ENCODE measurements at places on chromosomes 4 and X.
A peak's percentile ranks its signal among the peaks of the same experiment; 100 is the strongest.

DNA sequence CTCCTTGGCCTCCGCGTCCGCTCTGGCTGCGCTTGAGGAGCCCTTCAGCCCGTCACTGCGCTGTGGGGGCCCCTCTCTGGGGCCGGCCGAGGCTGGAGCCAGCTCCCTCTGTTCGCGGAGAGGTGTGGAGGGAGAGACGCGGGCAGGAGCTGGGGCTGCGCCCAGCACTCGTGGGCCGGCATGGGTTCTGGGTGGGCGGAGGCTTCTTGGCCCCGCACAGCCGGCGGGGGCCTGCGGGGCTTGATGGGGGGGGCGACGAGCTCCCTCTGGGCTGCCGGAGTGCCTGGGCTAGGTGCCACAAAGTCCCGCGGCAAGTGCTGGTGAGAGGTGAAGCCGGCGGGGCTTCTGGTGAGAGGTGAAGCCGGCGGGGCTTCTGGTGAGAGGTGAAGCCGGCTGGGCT is 61.9 kb downstream of the ANKRD50 start:
- DNase-seq, result no peak

- DNase-seq, result no peak
Observed at GRCh38 chr4:76706581-76706980, 191.4 kb downstream of the SOWAHB start.

- DNase-seq, result no peak
Observed at GRCh38 chr4:128241425-128241913, 46.1 kb downstream of the PGRMC2 start.

GRCh38 chrX:21840193-21840545 is 752 bp downstream of the MBTPS2 start:
- no peak for DNase-seq

GRCh38 chr4:181272422-181272821 is 970.8 kb upstream of the TENM3 start:
- no peak for DNase-seq

- no peak for DNase-seq
Observed at GRCh38 chrX:2159861-2160260, 340.9 kb downstream of the DHRSX start.

DNA sequence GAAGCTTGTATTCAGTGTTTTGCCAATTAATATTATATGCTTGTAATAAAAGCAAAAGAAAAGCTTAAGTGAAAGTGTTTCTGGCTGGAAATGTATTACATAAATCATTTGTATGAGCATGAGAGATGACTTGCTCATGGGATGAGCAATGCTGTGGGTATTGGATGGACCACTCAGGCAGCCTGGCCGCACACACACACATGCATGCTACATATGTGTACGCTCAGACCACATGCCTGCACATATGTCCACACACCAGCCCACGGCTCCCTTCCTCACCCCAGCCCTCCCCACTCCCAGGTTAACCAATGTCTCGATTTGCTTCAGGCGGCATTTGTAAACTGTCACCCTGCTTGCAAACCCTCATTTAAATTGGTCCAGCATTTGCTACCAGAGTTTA is 55.9 kb downstream of the CPLX1 start:
- DNase-seq, result no peak

DNA sequence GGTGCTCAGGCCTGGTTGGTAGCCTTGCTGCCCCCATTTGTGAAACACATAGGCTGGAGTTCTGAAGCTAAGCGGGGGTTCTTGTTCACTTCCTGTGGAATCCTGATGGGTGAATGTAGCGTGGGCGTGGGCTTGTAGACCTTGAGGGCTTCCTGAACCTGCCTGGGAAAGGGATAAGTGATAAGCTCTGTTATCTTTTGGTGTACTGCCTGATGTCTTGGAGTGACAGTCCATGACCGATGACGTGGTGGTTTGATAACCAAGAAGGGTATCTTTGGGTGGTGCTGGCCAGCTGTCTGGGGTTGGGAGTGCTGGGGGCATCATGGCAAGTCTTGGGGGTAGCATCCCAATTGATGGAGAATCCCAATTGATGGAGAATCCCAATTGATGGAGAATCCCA is 17.5 kb upstream of the WDR1 start:
- no peak for DNase-seq

- no peak for DNase-seq
Observed at GRCh38 chr4:121786221-121786620, 14.9 kb upstream of the EXOSC9 start.

DNA sequence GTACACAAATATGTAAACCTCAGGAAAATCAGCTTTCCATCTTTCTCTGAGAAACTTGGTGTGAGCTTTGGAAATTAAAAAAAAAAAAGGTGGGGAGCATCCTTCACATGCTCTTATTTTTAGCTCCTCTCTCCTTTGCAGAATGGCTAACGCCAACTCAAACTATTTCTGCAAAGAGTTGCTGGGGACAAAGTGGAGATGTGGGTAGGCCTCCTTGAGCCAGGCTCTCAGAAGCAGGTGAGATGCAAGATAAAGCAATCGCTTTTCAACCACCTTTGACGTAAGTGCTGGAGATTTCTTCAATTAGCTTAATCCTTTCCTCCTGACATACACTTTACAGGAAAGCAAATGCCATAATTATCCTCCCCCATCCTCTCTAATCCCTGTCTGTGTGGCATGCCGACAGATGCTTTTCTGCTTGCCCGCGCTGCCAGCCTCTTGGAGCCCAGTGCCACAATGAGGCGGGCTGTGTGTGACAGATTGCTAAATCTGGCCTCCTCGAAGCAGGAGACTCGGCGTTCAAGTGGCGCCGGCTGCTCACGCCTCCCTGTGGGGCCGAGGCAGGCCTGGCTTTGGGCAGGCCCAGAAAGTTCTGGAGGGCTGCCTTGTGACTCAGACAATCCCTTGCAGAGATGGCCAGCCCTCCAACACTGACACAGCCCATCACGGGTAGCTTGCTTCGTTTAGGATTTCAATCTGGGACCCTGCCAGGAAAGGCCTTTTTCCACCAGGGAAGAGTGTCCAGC is 64.9 kb upstream of the SOD3 start:
- DNase-seq, result peak; percentile 68

GRCh38 chrX:149003863-149004660 is 501.0 kb downstream of the IDS start:
- DNase-seq, result no peak

GRCh38 chr4:1209821-1210220 is 37.4 kb upstream of the SPON2 start:
- DNase-seq, result no peak

DNA sequence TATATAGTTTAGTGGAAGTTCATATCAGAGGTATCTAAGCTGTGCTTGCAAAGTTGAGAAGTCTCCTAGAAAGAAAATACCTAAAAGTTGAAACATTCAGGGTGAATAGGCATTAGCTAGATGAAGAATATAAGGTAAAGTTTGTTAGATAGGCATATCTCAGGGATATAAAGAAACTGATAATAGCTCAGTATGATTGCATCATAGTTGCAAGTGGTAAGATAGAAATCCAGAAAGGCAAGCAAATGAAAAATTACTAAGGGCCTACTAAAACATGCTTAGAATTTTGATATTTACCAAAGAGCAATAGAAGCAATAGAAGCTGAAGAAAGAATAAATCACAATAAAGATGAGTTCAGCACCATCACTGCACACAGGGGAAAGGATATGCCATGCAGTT is 610.0 kb upstream of the ADGRL3 start:
- no peak for DNase-seq

- no peak for DNase-seq
Observed at GRCh38 chr4:33494150-33494549, 2750.2 kb downstream of the ARAP2 start.

DNA sequence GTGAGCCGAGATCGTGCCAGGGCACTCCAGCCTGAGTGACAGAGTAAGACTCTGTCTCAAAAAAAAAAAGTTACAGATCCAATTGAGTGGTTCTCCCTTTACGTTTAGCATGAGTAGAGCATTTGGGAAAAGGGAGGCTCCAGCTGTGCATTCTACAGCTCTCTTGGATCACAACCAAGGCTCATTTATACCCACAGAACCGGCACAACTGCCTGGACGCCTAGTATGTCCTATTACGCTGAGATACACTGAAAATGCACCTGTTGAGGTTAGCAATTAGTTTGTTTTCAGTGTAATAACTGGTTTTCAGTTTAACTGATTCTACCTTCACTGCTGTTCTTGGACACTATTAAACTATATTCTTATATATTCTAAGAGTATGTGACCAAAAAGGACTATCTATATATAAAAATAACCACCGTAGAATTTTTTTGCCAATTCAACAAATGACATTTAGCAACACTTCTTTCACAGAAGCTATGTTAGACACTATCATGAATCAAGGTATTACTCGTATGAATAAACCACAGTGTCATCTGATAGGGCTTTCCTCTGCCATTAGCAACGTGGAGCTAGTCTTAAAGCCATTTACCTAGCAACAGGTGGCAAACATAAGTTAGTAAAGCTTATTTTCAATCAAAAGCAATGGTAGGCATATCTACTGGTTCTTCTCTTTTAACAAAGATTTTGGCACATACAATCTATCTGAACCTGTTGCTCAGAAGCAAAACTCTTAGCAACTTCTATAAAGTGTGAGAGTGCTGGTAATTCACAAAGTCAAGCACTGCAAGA is 3.6 kb downstream of the OTUD4 start:
- no peak for DNase-seq

DNA sequence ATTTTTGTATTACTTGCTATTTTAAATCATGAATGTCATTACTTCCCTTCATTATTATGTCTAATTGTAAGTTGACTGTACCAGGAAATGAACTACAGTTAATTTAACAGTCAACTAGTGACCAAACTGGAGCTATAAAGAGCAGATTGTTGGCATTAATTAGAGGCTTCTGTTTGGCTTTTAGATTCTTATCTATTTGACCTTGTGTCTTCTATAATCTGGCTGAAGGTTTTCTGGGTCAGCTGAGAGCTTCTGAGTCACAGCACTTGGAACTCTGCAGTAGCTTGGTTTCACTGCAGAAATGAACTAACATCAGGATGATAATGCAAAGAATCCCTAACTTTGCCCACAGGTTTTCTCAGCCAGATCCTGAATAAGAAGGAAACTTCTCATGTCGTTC is 169.2 kb upstream of the LEF1 start:
- no peak for DNase-seq

GRCh38 chr4:7918981-7919380 is 20.7 kb downstream of the AFAP1 start:
- DNase-seq, result no peak

DNA sequence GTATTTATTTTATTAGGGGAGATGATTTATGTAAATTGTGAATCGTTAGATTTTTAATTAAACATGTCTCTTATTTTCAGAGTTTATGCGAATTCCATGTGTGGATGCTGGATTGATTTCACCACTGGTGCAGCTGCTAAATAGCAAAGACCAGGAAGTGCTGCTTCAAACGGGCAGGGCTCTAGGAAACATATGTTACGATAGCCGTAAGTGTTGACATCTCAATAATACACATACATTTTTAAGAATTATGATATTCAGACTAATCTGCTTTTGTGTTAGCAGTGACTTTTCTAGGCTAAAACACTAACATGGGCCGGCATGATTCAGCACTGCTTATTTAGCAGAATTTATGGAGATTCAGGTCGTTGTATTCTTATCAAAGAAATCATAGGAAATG is 91.2 kb downstream of the RAP1GDS1 start:
- no peak for DNase-seq

DNA sequence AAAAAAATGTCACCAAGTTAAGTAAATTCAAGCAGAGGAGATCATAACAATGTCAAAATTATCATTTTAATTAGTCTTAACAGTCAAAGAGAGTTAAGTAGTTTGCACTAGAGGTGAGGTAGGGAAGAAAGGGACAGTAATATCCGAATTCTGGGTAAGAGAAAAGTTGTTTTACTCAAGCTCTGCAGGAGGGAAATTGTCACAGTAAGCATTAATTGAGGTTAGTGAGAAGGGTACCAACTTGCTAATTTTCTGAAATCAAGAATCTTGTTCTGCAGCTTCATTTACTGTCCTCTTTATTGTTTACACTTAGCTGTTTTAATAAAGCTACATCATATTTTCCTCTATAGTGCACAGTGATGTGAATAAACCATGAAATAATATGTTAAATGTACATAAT is 11.0 kb downstream of the DGKK start:
- no peak for DNase-seq

- DNase-seq, result no peak
Observed at GRCh38 chr4:112086036-112086434, 59.2 kb upstream of the FAM241A start.

DNA sequence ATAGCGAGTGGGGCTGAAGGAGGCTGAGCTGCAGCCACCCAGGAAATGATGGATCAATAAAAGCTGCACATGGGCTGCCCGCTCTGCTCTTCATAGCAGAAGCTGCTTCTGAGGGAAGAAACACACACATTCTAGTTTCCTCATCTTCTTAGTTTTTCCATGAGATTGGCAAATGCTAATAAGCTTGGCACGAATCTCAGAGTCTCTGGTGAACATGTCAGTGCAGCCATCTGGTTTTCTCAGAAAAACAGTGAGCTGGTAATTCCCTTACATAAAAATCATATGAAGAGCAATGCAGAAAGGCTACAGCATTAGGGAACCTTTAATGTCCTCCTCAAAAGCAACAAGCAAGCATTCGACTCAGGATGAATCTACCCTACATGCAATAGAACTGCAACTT is 69.9 kb downstream of the GATB start:
- peak; percentile 61 for DNase-seq

- no peak for DNase-seq
Observed at GRCh38 chr4:51918251-51918650, 75.3 kb downstream of the DCUN1D4 start.

Data from cerebellar nuclear complex (tissue), 1 donor.